ENCODE measurements at places on chromosomes 11 and 22.

DNA sequence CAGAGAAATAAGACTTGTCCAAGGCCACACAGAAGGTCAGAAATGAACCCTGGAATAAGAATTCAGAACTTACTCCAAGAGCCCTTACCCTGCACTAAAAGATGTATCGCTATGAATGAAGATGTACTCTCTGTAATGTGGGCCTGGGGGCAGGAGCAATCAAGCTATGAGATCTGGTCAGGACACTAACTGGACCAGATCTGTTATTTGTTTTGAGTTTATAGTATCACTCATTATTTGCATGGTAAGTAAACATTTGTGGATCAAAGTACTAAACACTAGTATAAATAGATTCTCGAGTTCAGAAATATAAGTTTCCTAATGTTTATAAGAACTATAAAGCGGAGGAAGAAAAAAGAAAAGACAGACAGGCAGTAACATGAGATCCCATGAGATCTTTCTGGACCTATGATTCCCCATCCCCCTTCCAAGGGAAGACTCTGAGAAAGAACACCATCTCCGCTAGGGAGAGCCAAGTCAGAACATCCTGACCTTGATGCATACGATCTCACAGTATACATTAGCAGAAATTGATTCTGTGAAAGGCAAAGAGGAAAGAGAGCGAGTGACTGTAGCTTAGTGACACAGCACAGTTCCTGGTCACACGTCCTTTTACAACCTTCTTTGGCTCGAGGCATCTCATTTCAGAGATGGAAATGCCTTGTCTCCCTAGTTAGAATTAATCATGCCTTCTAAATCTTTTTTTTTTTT lies 71.2 kb downstream of the USP35 start:
- DNase-seq, result no peak

DNA sequence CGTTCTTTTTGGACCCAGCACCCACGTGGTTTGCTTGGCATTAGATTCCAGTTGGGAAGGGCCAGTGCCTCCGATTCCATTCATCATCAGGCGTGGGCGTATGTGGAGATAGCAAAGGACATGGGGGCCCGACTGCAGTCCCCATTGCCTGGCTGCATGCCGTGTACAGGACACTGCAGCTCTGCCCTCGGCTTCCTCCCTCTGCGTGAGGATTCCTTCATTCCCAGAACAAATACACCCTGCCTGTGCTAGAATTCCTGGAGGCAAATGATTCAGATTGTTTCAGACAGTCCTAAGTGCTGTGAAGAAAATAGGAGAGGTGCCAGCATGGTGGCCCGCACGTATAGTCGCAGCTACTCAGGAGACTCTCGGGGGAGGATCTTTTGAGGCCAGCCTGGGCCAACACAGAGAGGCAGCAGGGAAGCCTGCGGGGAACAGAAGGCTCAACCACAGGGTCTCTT lies 15.4 kb downstream of the DERL3 start:
- DNase-seq, result no peak

GRCh38 chr11:124081483-124081882 lies 33.8 kb upstream of the VWA5A start:
- no peak for DNase-seq

GRCh38 chr11:18710545-18710944 lies 12.0 kb downstream of the TMEM86A start:
- no peak for DNase-seq

DNA sequence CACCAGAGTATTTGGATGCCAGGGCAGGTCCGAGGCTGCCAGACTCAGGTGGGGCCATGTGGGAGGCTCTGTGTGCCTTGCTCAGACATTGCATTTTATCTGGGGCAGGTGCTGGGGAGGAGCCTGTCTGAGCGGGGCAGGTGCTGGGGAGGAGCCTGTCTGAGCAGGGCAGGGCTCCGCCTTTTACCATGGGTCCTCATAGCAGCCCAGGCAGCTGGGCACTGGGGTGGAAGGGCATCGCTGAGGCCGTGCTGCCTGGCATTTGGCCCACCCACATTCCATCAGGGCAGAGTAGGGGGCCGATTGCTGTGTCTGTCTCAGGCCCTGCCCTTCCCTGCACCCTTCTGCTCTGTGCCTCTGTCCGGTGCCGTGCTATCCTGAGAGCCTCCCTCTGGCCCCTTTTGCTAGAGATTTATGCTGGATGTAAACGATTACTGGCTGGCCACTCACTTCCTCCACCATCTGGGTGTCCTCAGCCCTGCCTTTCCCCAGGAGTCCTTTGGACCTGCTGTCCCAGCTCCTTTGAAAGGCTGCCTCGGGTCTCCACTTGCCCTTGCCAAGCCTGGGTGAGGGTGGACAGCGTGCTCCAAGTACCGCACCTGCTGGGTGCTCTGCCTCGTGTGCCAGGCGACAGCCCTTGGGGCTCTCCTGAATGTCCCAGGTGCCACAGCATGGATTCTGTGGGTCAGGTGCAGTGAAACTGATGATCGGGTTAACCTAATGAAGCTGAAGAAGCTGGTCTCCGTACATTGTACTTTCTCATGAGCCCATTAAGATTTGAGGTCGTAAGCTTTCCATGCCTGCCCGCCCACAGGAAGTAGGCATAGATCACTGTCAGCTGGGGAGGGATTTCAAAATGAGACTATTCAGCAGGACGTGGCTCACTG lies 281.6 kb downstream of the TBC1D22A start:
- no peak for DNase-seq

DNA sequence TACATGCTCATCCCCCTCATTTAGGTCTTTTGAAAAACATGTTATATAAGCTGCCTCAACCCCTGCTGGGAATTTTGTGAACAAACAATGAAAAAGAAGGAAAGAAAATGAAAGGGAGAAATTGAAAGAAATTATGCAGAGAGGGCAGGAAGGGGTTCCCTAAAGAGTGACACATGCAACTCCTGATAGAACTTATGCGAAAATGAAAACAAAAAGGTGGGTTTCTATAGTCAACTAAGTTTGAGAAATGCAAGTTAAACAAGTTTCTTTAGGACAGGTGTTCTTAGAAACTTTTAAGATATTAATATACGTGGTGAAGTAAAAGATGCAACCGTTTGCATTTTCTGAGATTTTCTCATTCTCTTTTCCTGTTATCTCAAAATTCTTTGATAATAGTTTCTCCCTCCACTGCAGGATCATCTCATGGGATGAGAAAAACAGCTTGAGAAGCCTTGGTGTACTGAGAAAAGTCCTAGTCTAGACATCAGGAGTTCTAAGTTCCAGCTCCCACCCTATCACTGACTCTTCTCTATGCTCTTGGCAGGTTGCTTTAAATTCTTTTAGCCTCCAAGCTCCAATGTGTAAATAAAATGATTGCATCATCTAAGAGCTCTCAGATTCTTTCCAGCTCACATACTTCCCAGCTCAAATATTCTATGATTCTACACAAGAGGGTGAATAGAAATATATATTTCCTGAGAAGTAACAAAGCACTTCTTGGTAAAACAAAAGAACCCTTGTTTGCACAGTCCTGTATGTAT lies 109.2 kb downstream of the FAM76B start:
- no peak for DNase-seq

DNA sequence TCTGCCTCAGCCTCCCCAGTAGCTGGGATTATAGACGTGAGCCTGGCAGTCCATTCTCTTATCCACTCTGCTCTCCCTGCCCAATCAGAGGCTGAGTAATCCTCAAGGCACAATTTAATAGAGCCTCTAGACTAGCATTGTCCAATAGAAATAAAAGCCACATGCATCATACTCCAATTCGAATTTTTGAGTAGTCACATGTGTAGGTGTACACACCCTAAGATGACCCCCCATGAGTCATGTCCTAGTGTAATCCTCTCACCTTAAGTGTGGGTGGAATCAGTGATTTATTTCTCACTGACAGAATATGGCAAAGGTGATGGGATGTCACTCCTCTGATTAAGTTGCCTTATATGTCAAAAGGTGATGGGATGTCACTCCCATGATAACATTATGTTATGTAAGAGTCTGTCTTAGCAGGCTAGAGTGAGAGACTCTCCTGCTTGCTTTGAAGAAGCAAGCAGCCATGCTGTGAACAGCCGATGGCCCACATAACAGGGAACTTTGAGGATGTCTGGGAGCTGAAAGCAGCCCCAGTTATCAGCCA lies 61.3 kb downstream of the MN1 start:
- DNase-seq, result no peak

DNA sequence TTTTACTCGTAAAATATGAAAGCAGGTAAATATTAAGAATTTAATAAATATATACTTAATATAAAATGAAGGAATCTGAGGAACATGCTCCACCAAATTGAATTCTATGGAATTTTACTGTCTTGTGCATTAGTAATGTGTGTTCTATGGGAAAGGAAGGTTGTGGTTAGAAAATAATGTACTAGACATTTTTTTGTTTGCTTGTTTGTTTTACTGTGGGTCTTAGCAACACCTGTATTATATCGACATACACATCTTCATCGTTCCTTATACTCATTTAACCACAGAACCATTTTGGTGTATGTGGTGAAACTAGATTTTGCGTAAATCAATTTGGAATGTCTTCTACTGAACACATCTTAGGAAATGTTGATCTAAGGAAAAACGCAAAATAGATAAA lies 114.1 kb upstream of the MTMR2 start:
- no peak for DNase-seq

GRCh38 chr11:68442433-68442832 lies 18.1 kb upstream of the PPP6R3 start:
- DNase-seq, result no peak

- DNase-seq, result no peak
Observed at GRCh38 chr11:76554767-76555166, 109.9 kb downstream of the EMSY start.

- no peak for DNase-seq
Observed at GRCh38 chr11:96103721-96104120, 179.8 kb upstream of the MTMR2 start.

DNA sequence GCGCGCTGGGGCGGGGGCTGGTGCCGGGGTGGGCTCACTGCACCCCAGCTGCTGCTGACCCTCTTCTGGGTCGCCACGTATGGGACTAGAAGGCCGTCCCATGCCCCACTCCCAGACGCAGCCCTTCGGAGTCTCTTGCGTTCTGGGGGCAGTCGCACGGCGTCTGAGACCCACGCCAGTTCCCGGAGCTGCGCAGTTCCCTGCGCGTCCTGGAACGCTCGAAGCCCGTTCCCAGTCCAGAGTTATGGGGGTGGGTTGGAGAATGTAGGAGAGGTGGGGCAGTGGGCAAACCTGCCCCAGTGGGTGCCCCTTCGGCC lies 375 bp downstream of the LAYN start:
- no peak for DNase-seq

DNA sequence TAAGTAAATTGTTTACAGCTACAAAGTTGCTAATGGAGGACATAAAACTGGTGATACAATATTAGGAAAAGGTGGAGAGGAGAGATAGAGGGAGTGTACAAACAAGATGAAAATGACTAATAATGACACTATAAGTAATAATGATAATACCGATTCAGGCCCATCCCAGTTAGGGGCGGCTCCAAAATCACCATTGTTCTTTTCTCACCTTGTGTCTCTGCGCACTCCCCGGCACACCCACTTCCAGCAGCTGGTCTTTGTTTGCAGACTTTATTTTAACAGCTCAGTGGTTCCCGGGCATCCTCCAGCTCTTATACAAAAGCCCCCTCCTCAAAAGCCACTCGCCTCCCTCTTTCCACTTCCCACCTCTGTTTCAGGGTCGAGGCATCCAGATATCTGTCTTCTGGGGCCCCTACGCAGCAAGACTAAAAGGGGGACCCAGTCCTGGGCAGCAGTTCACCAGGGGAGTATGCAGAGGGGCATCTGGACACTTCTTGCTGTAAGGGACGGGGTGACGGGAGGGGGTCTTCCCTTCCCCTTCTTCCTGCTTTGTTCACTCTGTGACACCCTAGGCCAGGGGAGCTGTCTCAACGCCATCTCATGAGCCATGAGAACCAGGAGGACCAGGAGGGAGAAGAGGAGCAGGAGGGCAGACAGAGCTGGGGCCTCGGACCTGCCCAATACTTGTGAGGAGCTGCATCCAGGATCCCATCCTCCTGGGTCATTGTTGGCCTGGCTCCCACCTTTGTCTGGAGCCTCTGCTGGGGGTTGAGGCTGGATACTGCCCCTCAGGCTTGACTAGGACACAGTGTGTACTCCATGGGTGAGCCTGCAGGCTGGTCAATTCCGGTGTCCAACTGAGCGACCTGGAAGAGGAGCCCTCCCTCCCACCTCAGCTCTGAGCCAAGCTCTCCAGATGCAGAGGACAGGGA lies 2.7 kb downstream of the APOL2 start:
- DNase-seq, result no peak

DNA sequence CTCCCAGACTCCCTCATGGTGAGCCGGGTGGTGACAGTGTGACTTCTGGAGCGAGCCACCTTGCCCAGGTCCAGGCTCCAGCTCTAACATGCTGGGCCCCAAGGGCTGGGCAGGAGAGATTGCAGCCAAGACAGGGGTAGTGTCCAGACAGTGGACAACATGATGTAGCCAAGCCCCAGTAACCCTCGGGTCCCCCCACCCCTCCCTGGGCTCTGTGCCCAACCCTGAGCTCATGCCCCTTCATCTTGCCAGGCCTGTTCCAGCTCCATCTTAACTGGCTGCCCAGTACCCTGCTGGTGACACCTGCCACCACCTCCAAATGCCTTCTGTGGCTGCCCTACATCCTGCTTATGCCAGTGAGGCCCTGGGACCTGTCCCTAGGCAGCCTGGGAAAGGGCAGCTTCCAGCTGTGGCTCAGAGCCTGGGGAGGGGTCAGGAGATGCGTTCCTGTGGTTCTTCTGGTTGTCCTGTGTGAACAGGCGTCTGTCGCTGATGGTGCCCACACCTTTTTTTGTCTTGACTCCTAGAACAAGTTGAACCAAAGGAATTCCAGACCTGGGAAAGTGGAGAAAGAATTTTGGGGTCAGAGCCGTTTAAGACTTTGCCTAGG lies 12.5 kb upstream of the SYT12 start:
- no peak for DNase-seq

DNA sequence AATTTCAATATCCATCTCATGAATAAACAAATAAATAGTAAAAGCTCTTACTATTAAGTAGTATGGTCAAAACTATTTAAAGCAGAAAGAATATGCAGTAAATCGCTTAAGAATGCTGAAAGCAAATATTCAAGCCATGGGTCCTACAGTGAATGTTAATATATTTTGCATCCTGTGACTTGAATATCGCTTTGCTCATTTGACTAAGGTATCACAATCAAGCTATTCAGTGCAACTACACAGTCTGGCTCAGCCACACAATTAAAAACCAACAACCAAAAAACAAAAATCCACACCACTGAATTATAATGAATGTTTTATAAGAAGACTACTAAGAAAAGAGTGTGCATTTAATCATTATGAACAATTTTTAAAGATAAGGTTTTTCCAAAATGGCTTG lies 45.3 kb downstream of the RAB6A start:
- DNase-seq, result no peak

DNA sequence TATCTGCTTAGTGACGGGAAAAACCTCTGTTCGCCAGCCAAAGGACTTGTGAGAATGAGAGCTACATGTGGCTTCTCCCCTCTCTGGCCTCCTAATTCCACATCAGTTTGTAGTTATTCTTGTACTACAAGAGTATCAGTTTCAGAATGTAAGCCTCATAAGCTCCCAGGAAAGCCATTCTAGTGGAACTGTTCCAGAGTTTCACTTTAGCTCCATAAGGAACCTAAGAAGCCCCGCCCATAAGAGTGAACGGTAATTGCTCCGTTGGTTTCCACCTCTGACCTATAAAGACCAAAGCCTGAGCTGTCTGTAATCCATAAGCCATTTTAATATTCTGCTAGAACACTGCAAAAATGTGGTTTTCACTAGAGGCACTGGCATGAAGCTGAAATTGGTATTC lies 53.0 kb downstream of the SIK3 start:
- DNase-seq, result no peak

Measured in GM12892 (cell line).